Fibroblast of skin of back (primary cell): ENCODE measurements at places on chromosomes 11 and 22.

DNA sequence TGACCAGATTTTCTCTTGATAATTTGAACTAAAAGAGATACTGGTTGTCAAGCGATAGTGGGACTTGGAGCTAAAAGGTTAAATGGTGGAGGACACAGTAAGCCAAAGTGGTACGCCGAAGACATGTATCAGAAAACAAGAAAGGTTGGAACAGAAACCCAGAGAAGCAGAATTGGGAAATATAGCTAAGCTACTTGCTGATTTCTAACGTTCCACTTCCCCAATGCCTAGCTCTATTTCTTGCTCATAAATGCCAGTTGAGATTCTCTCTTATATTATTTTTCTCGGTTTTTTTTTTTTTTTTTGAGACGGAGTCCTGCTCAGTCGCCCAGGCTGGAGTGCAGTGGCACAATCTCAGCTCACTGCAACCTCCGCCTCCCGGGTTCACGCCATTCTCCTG, 12.7 kb downstream of the TMEM41B start:
- no peak for DNase-seq

DNA sequence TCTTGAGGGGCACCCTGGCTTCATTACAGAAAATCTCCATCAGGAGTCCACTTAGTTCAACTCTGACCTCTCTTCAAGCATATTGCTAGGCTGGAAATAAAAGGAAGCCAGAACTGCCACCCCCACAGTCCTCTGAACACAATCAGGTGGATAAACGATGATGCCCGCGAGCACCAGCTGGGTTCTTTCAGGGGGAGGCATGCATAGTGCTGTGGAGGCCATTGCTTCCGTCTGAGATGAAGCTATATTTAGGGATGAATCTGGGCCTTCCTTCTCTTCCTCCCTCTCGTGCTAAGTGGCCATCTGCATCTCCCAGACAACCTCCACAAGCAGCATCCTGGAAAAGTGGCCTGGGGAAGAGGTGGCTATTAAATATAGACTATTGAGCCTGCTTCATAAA, 3.9 kb upstream of the MICAL2 start:
- DNase-seq = no peak

- no peak for DNase-seq
Observed at GRCh38 chr11:109023036-109023435, 358.2 kb downstream of the DDX10 start.

- DNase-seq = no peak
Observed at GRCh38 chr11:121575250-121575962, 122.6 kb upstream of the SORL1-AS1 start.

GRCh38 chr11:70331901-70332300, 61.4 kb downstream of the PPFIA1 start:
- no peak for DNase-seq

DNA sequence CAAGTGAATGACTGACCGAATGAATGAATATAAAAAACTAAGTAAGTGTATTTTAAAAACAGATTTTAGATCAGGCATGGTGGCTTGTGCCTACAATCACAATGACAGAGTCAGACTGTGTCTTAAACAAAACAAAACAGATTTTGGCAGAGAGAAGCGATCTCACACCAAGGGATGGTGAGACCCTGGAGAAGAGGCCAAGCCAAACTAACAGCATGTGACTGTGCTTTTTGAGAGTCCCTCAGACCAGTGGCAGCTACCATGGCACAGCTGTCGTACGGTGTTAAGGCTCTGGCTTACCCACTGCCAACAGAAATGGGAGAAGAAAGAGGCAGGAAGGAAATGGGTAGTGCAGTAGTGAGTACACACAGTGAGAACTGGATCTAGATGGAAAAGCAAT, 60.6 kb downstream of the SGSM3 start:
- DNase-seq = no peak

DNA sequence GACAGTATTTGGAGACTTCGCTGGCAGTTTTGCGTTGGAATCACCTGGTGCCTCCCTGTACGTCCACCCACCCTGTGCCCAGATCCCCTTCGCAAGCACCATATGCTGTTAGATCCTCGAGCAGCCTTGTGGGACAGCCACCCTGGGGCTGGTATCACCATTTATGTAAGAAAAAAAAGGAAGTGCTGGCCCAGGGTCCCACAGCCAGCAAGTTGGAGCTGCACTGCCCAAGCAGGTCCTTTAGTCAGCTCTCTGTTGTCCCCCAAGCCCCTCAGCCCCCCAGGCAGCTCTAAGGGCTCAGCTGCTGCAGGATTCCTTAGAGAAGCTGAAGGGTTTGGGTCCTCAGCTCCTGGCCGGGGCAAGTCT, 80.3 kb downstream of the FBLN1 start:
- no peak for DNase-seq

- DNase-seq = no peak
Observed at GRCh38 chr22:50071432-50072166, 13.5 kb upstream of the TTLL8 start.

DNA sequence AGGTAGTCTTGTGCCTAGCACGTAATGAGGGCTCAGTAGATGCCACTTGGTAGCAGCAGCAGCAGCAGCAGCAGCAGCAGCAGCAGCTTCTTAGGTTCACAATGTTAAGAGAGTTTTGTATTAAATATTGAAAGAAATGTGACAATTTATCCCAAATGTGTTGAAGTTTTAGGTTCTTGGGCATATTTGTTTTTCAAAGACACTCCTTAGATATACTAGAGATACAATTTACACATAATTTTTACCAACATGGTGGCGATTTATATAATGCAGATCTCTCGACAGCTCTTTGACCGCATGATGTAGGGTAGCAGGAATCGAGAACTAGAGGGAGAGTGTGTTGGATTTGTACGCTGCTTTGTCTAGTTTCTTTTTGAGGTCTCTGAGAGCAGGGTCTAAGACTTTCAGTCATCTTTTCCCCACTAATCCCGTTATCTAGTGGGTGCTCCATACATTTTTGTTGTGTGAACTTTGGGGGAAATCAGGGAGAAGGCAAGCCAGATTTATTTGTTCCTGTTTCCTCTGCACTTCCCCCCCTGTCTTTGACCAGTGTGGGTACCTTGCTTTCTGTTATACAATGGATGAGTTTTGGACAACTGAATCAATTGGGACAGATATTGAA, 1.4 kb downstream of the FDX1 start:
- peak; percentile 13 for DNase-seq

DNA sequence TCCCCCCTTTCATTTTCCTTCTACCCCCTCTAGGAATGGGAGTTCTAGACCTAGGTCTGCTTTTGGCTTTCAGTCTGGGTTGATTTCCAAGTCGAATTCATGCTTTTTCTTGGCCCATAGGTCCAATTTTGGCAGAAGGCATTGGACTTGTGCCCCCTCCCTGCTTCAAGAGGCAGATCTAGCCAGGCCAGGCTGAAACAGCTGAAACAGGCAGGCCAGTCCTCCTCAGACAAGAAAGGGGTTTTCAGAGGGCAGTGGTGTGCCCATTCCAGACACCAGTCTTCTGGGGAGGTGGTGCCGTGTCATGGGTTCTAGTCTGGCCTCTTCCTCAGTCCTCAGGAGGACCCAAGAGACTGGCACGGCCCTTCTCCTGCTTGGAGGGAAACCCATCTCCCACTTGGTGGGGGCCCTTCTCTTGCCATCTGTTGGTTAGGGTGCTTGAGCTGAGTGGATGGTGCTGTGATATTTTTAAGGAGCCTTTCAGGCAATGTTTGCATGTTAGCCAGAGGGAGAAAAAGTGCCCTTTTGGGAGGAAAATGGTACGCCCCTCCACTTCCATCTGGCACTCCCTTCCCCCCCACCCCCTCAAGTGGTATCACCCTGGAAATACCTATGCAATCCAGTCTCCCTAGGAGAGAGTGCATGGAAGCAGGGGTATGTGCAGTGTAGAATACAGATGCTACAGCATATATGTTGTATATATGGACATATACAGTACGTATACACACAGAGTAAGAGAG, 53.6 kb downstream of the SYT13 start:
- DNase-seq = no peak

DNA sequence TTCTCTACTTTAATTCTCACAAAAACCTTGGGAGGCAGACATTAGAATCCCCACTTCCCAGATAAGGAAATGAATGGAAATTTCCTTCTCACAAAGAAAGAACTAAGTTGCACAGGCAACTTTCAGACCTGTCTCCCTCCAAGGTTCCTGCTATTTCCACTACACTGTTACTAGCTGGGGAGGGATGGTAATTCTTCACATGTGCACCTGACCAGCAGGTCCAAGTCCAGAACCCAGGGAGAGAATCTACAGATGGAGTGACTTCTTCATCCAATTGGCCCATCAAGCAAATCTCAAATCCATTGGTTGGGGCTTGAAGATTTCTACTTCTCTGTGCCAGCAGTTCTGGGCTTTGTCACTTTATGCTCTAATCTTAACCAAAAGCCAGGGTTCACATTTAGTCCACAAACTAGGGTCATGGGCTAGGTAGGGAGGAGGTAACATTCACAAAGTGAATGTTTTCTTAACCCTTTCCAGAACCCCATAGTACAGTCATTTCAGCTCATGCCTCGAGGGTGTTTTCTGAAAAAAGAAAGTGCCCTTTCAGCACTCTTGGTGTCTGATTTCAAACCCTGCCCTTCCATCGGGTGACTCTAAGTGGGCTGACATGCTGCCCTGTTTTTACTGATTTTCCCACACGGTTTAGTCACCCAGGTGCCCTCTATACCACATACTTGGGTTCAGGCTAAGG, 2.7 kb downstream of the POU2AF1 start:
- DNase-seq = no peak

- peak; percentile 41 for DNase-seq
Observed at GRCh38 chr22:47395481-47395880, 633.0 kb downstream of the TBC1D22A start.

- DNase-seq = no peak
Observed at GRCh38 chr22:47034905-47035419, 272.5 kb downstream of the TBC1D22A start.

DNA sequence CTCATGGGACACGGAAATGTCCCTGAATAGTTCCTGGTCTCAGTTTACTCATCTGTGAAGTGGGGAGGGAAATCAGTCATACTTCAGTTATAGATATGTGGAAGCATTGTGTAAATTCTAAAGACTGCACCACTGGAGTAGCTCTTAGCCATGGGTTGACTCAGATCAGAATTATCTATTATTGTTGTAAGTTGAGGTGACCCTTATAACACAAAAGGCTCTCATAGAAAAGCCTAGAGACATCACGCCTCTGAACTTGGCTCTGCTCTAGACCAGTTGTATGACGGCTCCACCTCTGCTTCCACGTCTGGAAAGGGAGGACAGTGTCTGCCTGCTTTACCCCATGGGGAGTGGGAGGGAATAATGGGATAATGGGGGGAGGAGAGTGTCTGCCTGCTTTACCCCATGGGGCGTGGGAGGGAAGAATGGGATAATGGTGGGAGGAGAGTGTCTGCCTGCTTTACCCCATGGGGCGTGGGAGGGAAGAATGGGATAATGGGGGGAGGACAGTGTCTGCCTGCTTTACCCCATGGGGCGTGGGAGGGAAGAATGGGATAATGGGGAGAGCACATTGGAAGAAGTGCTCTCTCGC, 98.2 kb downstream of the AMOTL1 start:
- DNase-seq = peak; percentile 50

- DNase-seq = no peak
Observed at GRCh38 chr22:19694696-19695095, 19.6 kb upstream of the SEPTIN5 start.

GRCh38 chr11:118615976-118616371, 8.6 kb downstream of the PHLDB1 start:
- DNase-seq = no peak

GRCh38 chr11:46533396-46534100, 60.3 kb downstream of the AMBRA1 start:
- no peak for DNase-seq
